ENCODE measurements at places on chromosomes 12 and 14.

DNA sequence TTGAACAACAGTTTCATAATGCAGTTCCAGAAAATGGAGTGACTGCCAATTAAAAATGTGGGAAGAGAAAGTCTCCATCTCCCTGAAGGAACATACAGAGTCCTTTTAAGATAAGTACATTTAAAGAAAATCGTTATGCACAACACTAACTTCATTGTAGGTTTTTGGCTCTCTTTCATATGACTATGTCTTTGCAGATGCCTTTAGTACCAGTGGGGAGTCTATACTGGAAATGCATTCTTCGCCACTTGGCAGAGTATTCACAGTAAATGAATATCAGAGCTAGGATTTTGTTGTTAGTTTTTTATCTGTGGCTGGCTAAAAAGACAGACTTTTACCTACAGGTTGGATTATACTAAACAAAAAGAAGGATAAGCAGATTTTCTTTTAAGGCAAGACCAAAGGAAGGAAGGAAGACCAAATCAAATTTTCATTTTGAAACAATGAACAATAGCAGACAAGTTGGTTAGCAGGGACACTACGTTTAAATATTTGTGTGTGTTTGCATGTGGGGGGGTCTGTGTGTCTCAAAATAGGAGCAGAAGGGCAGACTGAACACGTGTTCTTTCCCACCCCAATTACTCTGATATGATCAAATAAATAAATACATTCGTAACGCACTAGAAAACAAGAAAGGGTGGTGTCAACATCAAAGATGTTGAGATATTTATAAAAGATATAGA is 124.5 kb downstream of the BTG1 start:
- DNase-seq, result no peak

GRCh38 chr14:30757082-30757481 is 117.3 kb upstream of the COCH start:
- DNase-seq, result no peak

DNA sequence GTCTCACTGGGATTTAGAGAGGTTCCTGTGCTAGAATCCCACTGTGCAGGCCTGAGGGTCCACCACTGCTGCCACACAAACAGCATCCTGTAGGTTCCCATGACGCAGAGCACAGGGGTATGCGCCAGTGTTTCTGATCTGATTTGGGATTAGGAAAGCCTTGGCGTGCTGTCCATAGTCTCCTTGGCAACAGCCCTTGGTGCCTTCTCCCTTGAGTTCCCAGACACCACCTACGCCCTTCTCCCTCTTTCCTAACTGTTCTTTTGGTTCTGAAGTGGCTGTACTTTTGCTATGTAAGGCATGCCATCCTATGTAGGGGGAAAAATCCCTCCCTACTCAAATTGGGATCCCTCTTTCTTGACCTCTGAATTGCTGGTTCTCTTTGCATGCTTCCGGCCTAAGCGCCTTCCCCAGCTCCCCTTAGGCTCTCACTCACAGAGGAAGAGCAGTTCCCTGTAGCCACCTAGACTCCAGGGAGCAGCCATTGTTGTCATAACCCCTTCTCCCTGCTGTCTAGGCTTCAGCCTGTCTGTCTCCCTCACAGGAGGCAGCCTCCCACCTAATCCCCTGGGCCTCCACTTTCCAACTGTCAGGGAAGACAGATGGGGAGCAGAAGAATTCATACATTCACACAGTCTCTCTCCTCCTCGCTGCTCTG is 14.8 kb upstream of the RIC8B start:
- DNase-seq, result no peak

GRCh38 chr12:109466305-109466704 is 10.8 kb downstream of the KCTD10 start:
- no peak for DNase-seq

GRCh38 chr12:5171701-5172100 is 128.0 kb downstream of the KCNA5 start:
- no peak for DNase-seq

GRCh38 chr12:66862356-66862985 is 183.6 kb upstream of the GRIP1 start:
- no peak for DNase-seq

DNA sequence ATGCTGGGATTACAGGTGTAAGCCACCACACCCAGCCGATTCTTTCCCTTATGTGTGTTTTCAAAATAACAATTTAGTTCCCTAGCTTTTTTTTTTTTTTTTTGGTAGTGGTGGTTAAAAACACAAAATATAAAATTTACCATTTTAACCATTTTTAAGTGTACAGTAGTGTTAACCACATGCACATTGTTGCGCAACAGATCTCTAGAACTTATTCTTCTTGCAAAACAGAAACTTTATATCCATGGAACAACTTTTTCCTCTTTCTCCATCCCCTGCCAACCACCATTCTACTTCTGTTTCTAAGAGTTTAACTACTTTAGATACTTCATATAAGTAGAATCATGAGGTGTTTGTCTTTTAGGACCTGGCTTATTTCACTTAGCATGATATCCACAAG is 1.1 kb upstream of the NDUFA12 start:
- DNase-seq, result no peak

GRCh38 chr12:93638095-93638494 is 39.1 kb upstream of the CRADD start:
- no peak for DNase-seq

GRCh38 chr12:58443273-58443980 is 476.9 kb downstream of the LRIG3 start:
- DNase-seq, result no peak

DNA sequence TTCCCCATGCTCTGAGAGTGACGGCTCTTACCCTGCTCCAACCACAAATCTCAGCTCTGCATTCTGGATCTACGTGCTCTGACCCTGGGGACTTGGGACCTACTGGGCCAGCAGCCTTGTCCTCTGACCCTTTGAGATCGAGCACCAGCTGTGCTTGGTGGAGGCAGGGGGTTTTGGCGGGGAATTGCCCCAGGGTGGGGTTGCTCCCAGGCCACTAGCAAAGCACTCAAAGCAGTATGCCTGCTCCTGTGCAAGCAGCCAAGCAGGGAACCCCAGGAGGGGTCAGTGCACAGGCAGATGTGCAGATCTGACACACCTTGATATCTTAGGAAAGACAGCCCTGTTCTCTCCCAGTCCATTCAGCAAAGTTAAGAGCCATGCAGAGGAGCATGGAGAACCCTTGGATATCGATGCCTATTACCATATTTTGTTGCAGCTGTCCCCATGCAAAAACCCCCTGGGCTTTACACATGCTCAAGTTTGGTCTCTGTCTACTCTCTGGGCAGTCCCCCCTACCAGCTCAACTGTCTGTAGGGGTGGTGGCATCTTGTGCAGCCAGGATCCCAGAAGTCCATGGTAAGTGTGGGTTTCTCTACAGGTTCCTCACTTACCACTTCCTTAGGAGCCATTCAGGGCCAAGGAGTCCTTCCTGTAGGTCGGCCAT is 319.0 kb downstream of the TMTC2 start:
- DNase-seq, result no peak

DNA sequence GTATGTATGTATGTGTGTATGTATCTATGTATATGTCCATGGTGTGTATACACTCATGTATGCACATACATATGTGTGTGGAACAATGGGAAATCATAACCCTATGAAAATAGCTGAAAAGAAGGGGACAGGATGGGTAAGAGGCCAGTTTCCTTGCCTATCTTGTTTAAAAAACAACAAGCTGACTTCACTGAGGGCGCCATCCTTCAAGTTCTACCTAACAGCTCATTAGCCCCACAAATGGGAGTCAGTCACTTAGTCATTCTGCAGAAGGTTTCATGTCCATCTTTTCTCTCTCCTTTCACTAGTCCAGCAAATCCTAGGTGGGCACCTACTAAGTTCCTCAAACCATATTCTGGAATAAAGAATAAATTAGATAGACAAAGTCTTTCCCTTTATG is 14.7 kb downstream of the STON2 start:
- no peak for DNase-seq

DNA sequence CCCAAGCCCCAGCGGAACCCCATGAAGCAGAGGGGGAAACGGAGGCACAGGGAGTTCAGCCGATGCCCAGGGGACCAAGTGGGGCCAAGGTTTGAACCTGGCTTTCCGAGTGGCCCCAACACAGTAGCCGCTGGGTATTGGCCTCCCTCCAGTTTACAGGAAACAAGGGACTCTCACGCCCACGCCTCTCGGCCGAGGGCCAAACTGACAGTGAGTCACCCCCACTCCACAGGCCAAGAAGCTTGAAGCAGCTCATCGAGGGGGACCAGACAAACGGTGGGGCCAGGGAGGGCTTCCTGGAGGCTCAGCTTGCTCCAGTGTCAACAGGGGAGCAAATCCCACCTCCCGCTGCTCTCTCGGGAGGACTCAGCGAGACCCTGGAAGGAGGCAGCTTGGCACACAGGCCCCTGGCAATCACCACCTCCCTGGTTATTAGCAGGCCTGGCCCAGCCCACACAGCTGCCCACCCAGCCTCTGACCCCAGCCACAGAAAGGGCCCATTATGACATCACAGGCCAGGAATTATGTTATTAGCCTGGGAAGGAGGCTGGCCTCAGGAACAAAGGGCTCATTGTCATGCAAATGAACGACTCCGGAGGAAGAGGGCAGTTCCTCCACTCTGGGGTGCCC is 54.6 kb downstream of the NCOR2 start:
- peak; percentile 82 for DNase-seq

DNA sequence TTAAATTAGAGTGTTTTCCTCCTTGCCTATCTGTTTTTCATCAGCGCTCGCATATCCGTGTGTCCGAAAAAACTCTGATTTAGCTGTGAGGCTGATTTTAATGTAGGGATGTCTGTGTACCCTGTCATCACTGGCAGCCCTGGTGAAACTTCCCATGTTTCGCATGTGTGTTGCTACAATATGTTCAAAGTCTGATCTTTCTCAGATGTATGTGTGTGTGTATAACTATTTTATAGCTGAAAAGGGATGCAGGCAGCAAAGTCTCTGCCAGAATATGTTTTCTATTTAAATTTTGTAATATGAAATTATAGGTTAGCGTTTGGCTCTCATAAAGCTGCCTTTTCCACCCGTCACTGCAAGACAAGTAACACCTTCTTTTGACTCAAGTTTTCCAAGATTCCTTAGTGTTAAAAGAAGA is 154.8 kb downstream of the TMTC2 start:
- no peak for DNase-seq

DNA sequence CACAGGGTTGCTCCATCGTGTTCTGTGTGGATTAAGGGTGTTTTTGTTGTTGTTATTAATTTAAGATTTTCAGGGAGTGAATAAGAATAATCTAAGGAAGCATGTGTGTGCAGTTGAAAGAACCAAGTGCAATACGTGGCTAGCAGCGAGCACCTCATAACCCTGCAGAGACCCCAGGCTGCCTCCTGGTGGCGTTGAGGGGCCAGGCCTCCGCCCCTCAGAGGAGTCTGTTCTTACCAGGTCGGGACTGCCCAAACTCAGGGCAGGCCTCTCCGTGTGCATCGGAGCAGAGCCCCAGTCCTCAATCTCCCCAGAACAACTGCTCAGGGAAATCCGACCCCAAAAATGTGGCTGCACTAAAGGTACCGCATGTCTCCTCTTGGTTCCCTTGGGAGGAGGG is 36.8 kb downstream of the IL31 start:
- no peak for DNase-seq

DNA sequence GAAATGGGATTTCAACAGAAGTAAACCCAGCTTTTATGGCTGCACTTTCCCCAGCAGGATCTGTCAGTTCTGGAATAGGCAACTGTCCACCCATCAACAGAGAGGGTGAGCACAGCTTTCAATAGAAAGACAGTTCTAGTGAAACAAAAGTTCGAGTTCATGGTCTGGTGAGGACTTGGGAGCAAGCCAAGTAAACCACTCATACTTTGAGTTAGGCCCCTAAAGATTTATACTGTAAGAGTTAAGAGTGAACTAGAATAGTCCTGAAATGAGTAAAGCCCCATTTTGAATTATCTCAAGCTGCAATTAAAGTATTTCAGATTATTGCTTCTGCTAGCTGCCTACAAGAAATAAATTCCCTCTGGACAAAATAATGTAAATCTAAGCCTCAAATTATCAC is 82.6 kb downstream of the METTL25 start:
- DNase-seq, result no peak

GRCh38 chr14:36941783-36942521 is 230.5 kb downstream of the SLC25A21 start:
- DNase-seq, result no peak

DNA sequence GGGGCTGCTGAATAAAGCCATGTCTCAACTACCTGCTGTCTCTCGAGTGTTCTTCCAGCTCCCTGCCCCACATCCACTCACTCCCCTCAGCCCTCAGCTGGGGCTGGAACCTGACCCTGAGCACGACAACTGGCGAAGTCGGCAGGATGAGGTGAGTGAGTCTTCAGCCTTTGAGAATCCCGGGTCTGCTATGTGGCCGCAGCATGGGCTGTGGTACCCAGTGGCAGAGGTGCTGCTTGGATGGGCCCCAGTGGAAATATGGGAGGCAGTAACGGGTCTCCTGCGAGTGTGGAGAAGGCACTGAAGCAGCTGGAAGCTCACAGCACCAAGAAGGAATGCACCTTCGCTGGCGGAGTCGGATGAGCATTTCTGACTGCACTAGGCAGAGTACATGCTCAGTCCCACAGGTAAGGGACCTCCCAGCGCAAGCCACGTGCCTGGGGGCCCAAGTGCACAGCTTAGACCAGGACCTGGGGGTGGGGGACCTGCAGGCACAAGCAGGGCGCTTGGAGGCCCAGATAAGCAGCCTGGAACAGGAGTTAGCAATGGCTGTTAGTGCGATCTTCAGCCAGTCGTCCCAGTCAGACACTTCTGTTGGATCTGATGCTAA is 95.5 kb upstream of the TMPO start:
- DNase-seq, result no peak

DNA sequence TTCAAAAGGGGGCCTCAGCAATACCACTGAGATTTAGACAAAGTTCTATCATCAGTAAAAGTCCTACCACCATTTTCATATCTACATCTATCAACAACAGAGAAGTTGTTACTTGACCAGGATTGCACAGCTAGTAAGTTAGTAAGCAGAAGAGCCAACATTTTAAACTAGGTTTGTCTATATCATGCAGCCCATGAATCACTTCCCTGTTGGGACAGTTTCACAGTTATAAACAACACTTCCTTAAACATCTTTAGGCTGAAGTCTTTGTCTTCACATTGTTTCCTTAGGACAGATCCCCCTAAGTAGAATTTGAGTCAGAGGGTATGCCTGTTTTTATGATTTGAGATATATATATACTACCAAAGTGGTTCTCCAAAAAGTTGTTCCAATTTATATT is 68.5 kb downstream of the DAO start:
- no peak for DNase-seq

DNA sequence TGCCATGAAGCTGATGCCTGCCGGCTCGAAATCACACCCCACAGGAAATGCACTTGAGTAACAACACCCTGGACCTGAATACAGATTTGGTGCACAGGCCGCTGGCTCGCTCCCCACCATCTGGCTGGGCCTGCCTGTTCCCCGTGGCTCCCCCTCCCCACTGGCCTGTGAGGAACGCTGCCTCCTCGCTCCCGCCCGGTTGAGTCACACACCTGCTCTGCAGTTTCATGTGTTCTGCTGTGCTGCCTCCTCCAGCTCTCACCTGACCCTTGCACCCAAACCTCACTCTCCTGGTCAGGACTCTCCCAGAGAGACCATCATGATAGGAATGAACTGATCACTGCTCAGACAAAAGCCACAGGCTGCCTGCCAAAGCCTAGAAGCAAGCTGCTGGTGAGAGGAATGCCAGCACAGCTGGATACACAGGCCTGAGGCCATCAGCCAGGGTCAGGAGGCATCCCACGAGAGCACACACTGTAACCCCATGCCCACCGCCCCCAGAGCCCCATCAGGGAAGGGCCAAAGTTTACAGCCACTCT is 3.8 kb upstream of the SIVA1 start:
- no peak for DNase-seq
